ENCODE measurements at places on chromosomes 6 and 20.

GRCh38 chr20:35055445-35056276, 36.9 kb downstream of the TRPC4AP start:
- DNase-seq = no peak

DNA sequence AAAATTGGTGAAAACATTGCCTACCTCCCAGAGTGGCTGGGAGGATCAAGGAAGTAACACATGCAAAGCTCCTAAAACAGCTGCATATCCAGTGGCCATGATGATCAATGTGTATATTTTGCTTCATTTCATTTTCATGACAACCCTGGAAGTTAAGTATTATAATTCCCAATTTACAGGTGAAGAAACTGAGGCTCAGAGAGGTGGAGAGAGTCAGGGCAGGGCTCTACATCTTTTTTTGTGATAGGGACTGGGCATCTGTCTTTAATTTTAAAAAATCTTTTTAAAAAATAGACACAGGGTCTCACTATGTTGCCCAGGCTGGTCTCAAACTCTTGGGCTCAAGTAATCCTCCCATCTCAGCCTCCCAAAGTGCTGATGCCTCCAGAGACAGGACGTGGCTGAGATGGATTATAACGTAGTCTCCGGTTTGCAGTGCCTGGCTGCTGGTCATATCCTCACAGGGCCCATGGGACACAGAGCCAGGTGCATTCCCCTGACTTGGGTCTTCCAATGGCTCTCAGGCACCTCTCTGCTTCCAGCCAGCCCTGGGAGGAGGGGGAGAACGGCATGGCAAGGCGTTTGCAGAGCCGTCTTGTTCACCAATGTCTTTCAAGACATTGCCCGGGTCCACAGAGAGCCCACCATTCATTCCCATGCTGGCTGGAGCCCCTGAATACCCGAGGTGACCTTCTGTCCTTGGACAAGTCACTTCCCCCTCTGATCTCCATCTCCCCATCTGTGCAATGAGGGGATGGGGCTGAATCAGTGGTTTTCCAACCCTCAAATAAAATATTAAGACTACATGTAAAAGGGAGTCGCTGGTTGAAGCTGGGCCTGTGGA, 38.3 kb downstream of the HNF4A start:
- no peak for DNase-seq

DNA sequence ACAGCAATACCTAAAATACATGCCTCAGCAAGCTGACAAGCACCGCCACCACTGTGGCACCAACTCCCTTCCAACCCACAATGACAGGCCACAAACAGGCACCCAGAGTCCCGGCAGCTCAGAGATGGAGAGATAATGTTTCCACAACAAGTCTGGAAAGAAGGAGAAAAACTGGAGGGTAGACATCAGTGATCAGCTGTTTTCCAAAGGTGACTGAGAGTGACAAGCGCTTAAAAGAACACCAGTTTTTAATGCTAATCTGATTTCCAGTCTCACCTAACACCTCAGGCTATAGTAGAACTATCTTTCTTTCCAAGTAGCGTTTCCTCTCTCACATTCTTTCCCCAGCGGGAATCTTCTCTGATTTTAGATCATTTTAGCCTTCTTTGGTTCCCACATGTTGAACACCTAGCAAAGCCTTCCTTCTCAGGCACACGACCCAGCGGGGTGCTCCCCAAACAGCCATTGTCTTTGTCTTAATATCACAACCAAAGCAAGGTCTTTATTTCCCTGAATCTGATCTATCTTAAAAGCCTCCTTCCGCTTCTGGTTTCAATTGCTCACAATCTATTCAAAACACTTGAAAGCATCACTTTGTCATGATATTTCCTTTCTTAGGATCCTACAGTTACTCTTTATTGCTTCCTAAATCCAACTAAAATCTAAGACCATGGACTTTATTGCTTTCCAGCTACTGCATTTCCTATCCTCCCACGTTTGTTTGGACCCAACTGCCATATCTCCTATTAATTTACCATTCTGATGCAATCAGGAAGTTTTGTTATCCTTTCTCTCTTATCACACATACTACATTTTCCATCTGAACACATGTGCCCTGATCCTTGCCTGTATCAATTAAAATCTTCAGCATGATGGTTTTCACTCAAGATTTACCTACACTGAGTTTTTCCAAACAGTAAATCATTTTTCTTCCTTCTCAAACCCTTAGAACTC, 282.7 kb downstream of the ADGB start:
- no peak for DNase-seq

DNA sequence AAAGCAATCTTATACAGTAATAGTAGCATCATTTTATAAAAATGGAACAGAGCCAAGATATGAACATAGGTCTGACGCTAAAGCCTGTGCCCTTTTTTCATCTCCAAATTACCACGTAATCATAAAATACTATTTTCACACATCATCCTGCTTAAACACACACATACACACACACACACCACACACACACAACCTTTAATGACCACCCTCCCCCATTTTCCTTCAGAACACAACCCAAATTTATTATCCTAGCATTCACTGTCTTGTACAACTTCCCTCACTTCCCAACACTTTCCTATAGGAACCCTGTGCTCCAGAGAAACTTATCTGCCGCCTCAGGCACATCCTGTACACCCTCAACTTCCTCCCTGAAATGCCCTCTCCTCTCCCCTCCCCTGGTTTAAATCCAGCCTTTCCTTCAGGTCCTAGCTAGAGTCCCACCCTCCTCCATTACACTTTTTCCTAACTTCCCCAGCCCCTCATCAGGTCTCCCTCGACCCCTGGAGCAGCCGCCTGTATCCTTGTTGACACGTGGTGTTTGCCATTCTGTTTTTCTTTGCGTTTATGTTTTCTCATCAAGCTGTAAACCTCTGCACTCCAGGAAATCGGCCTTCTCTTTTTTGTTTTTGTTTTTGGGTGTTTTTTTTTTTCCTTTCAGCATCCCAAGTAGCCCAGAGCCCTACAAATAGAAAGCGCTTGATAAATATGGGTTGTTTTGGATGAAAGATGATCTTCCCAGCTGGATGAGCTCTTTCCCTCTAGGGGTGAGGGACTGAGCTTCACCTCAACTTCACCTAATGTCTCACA, 968 bp upstream of the MMP24 start:
- DNase-seq = no peak

DNA sequence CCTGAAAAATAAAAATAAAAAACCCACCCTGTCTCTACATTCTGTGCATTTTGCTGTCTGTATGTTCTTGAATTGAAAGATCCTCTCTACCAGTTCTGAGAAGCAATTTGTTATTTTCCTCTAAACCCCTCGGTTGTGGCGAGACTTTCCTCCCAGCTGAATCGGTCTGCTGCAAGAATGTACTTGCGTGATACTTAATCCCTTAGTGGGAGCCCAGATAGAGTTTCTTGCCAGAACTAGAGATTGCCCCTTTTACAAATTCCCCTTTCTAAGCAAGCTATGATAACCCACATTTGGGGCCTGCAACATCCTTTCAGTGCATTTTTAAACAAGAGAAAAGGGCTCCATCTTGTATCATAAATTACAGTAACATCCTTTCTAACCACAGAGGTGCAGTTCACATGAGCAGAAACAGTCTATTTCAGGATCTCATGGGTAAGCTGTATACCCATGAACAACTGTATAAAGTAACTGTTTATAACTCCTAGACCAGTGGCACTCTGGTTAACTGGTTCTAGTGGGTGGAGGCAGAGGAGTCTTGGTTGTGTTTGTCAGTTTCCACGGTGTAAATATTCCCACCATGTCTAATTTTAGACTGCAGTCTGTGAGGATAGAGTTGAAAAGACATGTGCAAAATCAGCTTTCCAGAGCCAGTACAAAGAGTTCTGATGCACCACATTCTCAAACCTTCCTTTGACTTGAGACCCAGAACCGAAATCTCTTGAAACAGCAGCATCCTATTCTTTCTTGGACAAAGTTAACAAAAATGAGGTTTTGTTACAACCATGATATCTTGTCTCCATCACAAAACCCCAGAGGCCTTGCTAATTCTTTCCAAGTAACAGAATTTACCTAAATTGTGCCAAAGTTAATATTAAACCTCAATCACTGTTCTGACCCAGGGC, 113.1 kb upstream of the ZNF217 start:
- DNase-seq = no peak

DNA sequence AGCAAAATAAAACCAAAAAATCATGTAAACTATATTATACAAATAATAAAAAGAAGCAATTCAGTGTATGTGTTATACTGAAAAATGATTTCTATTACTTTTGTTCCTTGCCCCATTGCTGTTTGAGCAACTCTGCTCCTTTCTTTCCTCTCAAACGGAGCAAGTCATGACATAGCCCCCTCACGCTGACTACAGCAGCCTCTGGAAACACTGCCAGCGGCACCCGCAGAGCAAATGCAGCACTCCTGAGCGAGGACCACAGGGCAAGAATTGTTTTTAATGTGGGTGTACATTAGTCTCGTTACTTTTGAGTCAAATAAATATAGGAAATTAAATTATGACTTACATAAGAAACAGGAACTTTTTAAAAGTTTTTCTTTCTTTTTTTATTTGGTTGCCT, 350.1 kb upstream of the HSF2 start:
- no peak for DNase-seq

- DNase-seq = no peak
Observed at GRCh38 chr20:32829311-32830005, 9.7 kb downstream of the MAPRE1 start.

GRCh38 chr6:148291876-148292275, 50.8 kb upstream of the SASH1 start:
- no peak for DNase-seq

GRCh38 chr6:134870677-134871498, 79.0 kb downstream of the ALDH8A1 start:
- no peak for DNase-seq

DNA sequence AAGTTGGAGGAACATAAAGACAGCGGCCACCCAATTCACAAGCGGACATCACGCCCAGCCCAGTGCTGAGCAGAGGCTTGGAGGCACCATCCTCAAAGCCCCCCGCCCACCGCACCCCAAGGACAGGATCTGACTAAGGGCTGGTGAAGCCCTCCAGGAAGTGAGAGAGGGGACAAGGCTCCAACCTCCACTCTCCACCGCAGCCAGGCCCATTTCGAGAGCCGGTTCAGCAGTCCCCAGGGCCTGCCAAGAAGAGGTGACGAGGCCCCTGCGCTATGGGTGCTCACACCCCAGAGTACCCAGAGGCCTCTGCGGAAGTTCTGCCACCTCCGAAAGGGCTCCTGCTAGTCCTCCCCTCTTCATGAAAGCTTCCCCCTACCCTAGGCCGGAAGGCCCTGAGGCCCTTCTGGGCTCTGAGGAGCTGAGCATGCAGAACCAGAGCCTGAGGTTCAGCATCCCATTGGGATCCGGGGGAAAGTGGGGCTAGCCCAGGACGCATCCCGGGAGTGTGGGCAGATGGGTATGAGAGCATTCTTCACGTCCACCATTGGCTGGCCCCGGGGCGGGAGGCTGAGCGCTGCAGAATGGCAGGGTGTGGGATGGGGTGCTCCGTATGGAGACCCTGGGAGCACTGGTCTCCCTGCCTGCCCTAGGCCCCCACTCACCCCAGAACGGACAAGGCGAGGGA, 2.5 kb downstream of the GRM4 start:
- no peak for DNase-seq

Measured in activated CD4-positive, alpha-beta T cell treated with anti-CD3 and anti-CD28 coated beads, Interleukin-2, amount 50 U/mL, for 48 hours (primary cell).